ENCODE measurements at places on chromosomes 5 and 9. TPM values are rescaled to one million over a fixed set of nuclear protein-coding genes. Genes with fewer than 3 reads are reported as not detected.

The PRUNE2 gene
- total RNA-seq = 0.14 TPM

The COMMD10 gene
- total RNA-seq = 36.1 TPM

The PRDM9 gene
- total RNA-seq = not detected

The SURF1 gene
- total RNA-seq = 41.8 TPM

The GARIN3 gene
- not detected for total RNA-seq

The FBN2 gene
- total RNA-seq = 17.3 TPM

The C5orf52 gene
- not detected for total RNA-seq

The CKMT2 gene
- not detected for total RNA-seq

The SLC4A9 gene
- not detected for total RNA-seq

The UGCG gene
- 21.0 TPM for total RNA-seq

The WNK2 gene
- 7.7 TPM for total RNA-seq

The NR6A1 gene
- total RNA-seq = 1.7 TPM

The ATP6V0E1 gene
- total RNA-seq = 409 TPM

The IFT74 gene
- 7.7 TPM for total RNA-seq

The TICAM2 gene
- 0.73 TPM for total RNA-seq

The ARRDC1 gene
- 19.3 TPM for total RNA-seq

The ARL10 gene
- total RNA-seq = 0.09 TPM

The SLC28A3 gene
- not detected for total RNA-seq

The C9 gene
- total RNA-seq = not detected

The C9orf43 gene
- 0.69 TPM for total RNA-seq

The CD74 gene
- total RNA-seq = not detected

The DAB2 gene
- 9.0 TPM for total RNA-seq

The NIM1K gene
- total RNA-seq = 0.08 TPM

The WWC1 gene
- total RNA-seq = 79.0 TPM

The SPINK7 gene
- not detected for total RNA-seq

The GADD45G gene
- 0.42 TPM for total RNA-seq

The FOXI1 gene
- not detected for total RNA-seq

The NDUFA8 gene
- total RNA-seq = 99.2 TPM

The GAPT gene
- total RNA-seq = not detected

The CHSY3 gene
- total RNA-seq = 0.13 TPM

The SLC6A19 gene
- not detected for total RNA-seq

The DNM1 gene
- 86.0 TPM for total RNA-seq

The LRRC70 gene
- total RNA-seq = 0.11 TPM

The PCDHB13 gene
- 0.06 TPM for total RNA-seq

The SNCB gene
- total RNA-seq = 0.94 TPM

The TLX3 gene
- not detected for total RNA-seq

The CD180 gene
- not detected for total RNA-seq

The ANKH gene
- 15.9 TPM for total RNA-seq

The TNFSF15 gene
- 0.40 TPM for total RNA-seq

The UBE2QL1 gene
- 0.15 TPM for total RNA-seq

The SH2D3C gene
- total RNA-seq = not detected

The ACO1 gene
- total RNA-seq = 31.2 TPM

The RNF183 gene
- total RNA-seq = 0.09 TPM

The F12 gene
- total RNA-seq = 25.2 TPM

The LIFR gene
- 6.5 TPM for total RNA-seq

The SPATA31E1 gene
- total RNA-seq = not detected

The TMEM232 gene
- not detected for total RNA-seq

The STRBP gene
- 13.2 TPM for total RNA-seq

Measured in A549 treated with RU486 at 1 μM for 4 hours (cell line).